ENCODE measurements at places on chromosomes 1 and 21.
A peak's percentile ranks its signal among the peaks of the same experiment; 100 is the strongest.

GRCh38 chr1:36369061-36369861 lies 16.5 kb downstream of the STK40 start:
- DNase-seq, result peak; percentile 84

DNA sequence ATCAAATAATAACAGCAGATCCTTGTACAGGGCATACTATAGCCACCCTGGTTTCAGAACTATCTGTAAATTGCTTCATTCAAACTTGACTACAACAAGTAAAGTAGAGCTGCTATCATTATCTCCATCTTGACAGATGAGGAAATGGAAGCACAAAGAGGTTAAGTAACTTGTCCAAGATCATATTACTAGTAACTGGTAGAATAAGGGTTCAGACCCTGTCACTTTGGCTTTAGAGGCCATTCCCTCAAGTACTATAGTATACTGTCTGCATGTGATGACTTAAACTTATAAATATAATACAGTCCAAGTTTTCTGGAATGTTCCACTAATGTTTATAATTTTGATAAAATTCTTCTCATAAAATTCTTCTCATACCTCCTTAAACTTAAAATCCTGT lies 24.8 kb downstream of the PGM1 start:
- no peak for DNase-seq

GRCh38 chr1:41666981-41667631 lies 182.6 kb upstream of the EDN2 start:
- peak; percentile 65 for DNase-seq

DNA sequence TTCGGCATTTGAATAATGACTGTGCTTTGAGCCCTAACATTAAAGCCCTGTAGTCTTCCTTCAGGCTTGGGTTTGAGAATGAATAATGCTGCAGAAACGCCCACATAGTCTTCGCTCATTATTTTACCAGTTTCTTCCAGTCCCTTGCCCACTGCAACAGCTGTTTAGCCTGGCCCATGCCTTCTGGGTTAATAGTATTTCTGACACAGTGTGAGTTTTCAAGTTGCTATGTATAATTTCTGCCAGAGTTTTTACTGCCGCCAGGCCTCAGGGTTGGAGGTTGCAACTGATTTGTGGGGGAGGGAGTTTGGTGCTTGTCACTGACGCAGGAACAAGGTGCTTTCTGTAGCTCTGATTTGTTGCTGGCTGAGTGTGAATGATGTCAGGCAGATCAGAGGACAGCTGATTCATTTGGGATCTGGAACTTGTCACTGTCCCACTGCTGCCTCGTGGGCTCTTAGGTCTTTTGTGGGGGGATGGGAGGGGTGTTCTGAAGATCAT lies 109.8 kb downstream of the MAST2 start:
- no peak for DNase-seq

DNA sequence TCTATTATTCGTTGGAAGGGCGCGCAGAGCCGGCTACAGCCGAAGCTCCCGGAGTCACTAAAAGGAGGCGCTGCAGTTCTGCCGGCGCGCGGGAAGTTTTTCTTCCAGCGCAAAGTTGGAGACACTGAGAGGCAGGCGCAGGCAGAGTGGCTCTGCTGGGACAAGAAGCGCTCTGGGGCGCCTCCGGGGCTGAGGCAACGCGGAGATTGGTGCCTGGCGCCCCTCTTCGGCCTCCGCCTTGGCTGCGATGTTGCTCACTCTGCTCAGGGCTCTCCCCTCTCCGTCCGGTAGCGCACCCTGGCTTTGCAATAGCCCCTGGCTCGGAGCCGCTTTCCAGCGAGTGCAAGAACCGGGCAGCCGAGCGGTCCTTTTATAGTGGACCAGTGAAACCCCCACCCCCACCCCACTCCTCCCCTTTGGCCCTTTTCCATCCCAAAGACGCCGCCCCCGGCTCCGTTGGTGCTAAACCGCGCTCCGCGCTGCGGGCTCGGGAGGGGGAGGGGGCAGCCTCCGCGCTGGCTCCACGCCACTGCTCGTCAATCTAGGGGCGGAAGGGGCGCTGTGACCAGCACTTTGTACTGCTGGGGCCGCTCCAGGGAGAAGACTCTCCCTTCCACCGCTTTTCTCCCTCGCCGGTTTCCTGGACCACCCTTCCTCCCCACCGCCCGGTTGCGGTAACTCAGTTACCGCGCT lies at the start of gene ADAMTS1:
Gene ADAMTS1 (minus strand): TSS at position 344 of the 693 bp plus-strand sequence. CDS start 455 bp downstream, outside the sequence.
- peak; percentile 50 for DNase-seq

GRCh38 chr1:167409183-167409582 lies 109.1 kb downstream of the CD247 start:
- DNase-seq, result no peak

DNA sequence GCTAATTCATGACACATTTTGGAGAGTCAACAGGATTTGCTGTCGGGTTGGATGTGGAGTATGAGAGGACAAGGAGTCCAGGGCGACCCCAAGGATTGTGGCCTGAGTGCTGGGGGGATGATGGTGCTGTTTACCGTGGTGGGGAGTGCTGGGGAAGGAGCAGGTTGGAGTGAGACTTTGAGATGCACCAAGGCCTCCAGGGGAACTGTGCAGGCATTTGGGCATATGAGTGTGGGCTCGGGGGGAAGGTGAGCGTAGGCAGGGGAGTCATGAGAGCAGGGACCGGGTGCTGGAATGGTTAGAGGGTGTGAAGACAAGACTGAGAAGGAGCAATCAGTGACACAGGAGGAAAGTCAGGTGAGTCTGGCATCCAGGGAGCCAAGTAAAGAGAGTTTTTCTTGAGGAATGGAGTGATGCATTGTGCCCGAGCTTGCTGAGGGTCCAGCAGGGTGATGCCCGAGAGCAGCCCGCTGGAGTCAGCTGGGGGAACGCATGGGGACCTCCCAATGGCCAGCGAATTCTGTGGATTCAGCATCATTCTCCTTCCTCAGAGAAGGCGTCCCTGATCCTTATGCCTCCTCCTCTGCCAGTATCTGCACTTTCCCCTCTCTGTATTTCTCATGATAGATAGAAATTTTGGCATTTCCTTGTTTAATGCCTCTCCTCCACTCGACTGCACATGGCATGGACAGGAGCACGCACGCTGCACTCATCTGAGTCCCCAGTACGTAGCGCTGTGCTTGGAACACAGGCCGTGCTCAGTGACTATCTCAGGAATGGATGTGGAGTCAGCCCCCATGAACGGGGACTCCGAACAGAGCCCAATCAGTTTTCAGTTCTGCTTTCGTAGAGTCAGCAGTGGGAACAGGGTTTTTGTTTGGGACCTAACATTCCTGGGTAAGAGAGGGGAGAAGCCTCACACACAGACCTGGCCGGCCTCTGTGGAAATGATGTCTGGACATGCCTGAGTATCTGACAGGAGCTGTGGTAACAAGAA lies 52.1 kb upstream of the ETV3 start:
- no peak for DNase-seq

- no peak for DNase-seq
These were observed 49.0 kb downstream of the LTN1 start for GRCh38 chr21:28943631-28944030.

- no peak for DNase-seq
These were observed 185.6 kb downstream of the TGFBR3 start for GRCh38 chr1:91700332-91700731.

- no peak for DNase-seq
These were observed 60.8 kb downstream of the COL18A1 start for GRCh38 chr21:45465611-45466329.

- DNase-seq, result no peak
These were observed 774.8 kb upstream of the ADAMTS5 start for GRCh38 chr21:27741736-27742135.

DNA sequence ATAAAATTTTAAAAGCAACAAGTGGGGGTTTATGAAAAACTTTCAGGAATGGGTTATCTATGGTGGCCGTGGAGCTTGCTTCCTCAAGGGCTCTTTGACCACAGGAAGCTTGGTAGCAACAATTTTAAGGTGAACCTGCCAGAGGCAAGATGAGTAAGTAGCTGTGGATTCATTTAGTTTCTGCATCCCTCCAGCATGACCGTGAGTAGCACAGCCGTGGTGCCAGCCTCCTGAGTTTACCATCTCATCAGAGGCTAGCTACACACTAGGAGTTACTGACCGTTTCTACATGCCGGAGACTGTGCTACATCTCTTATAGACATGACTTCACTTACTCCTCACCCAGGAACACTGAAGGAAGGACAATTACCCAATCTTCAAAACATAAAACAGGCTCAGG lies 30.1 kb upstream of the PLEKHG5 start:
- no peak for DNase-seq

DNA sequence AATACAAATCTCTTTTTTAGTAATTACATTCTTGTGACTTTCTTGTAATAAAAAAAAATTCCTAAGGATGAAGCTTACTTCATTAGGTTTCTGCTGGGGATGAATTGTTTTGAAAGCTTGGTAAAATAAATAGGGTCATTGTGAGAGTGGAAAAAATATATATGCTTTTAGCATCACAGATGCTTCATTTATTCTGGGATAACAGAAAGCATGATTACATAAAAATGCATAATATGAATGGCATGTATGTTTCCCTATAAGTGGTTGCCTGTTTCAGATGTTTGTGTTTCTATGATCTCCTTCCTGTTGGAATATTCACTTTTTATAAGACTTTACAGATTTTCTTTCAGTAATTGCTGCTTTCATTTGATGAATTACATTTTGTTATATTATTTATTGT lies 42.3 kb downstream of the HMCN1 start:
- no peak for DNase-seq

- no peak for DNase-seq
These were observed 315.0 kb upstream of the CAMK1G start for GRCh38 chr1:209268479-209268878.

DNA sequence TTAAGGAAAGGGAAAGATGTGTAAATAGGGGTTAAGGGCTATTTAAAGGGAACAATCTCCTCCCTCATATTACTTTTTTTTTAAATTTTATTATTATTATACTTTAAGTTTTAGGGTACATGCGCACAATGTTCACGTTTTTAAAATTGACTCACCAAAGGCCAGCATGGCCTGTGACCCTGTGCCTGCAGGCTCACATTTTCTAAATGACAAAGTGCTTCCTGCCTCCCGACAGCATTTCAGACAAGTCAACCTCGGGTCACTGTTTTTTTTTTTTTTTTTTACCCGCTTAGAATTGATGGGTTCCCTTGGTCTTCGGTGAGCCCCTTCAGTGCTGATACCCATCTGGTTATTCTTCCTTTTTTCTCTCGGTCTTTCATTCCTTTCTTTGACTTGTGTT lies 70.4 kb upstream of the SCAF4 start:
- DNase-seq, result no peak

- no peak for DNase-seq
These were observed 143.7 kb downstream of the PLPP3 start for GRCh38 chr1:56435434-56436262.

DNA sequence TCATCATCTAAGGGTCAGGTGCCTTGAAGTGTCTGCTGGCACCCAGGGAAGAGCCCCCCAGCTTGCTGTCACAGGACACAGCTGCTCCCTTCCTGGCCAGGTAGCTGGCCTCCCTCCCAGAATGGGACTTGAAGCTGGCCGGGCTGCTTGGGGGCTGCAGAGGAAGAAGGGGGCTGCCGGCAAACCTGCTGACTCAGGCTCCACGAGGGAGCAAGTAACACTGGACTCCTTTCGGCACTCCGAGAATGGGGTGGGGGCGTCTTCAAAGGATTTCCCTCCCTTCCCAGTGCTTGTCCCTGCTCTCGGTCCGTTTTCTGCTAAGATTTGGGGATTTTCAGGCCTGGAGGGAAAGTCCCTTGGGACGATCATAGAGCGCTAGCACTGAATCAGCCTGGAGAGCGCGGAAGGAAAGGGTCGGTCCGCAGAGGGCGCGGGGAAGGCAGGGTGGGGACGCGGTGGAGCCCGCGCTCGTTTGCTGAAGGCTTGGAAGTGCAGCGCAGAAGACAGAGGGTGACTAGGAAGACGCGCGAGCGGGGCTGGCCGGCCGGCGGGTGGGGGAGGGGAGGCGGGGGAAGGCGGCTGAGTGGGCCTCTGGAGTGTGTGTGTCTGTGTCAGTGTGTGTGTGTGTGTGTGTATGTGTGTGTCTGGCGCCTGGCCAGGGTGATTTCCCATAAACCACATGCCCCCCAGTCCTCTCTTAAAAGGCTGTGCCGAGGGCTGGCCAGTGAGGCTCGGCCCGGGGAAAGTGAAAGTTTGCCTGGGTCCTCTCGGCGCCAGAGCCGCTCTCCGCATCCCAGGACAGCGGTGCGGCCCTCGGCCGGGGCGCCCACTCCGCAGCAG lies at the start of gene CSF1:
Gene CSF1 (plus strand): TSS at position 727 of the 840 bp plus-strand sequence. CDS start 175 bp downstream, outside the sequence.
- peak; percentile 74 for DNase-seq

- DNase-seq, result peak; percentile 55
These were observed 3.1 kb downstream of the RNF207 start for GRCh38 chr1:6208723-6209660.

DNA sequence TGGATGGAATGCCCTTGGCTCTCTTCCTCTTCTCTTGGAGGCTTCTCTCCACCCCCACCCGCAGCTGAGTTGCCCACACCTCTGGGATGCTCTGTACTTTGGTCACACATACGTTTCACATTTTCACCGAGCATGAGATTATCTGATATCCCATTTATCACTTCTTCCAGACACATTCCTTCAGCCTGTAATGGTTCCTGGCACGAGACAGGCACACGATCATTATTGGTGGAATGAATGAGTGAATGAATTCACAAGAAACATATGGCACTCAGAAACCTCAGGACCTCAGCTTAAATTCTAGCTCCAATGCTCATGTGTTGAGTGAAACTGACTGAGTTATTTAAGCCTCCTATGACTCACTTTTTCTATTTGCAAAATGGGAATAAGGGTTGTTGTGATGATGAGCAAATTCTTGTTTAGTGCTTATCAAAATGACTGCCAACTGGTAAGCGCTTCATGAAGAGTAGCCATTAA lies 242.7 kb upstream of the JUN start:
- DNase-seq, result no peak

DNA sequence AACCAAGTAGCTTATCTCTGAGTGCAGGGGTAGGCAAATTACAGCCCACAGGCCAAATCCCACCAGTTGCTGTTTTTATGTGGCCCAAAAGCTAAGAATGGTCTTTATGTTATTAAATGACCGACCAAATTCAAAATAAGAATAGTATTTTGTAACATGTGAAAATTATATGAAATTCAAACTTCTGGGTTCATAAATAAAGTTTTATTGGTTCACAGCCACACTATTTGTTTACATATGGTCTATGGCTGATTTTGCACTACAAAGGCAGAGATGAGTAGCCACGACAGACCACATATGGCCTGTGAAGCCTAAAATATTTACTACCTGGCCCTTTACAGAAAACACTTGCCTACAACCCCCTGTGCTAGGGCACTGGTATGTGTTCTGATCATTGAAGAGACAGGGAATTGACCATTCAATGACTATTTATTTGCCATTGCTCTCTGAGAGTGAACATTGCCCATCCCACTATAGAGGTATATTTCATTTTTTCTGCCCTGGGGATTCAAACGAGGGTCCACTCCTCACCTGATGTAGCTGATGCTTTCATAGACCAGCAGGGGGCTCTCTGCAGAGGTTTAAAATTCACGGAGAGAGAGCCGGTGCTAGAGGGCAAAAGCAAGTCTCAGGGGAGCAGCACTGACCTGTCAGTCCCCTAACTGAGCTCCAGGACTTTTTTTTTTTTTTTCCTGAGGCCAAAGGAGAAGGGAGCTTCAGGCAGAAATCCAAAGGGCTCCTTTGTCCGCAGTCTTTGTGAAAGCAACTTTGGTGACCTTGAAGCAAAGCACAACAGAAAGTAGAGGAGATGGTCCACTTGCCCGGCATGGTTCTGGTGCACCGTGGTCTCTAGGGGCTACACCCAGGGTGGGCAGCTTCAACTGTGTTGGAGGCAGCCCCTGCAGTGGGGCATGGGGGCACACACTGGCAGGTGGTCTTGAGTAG lies 7.3 kb upstream of the GNL2 start:
- DNase-seq, result no peak

All from activated naive CD8-positive, alpha-beta T cell treated with anti-CD3 and anti-CD28 coated beads, Interleukin-2, amount 10 ng/mL, durations not matched to agents 7 days and 5 days (primary cell).